ENCODE measurements at places on chromosomes 6 and 20. TPM values are rescaled to one million over a fixed set of nuclear protein-coding genes. Genes with fewer than 3 reads are reported as not detected.

DNA sequence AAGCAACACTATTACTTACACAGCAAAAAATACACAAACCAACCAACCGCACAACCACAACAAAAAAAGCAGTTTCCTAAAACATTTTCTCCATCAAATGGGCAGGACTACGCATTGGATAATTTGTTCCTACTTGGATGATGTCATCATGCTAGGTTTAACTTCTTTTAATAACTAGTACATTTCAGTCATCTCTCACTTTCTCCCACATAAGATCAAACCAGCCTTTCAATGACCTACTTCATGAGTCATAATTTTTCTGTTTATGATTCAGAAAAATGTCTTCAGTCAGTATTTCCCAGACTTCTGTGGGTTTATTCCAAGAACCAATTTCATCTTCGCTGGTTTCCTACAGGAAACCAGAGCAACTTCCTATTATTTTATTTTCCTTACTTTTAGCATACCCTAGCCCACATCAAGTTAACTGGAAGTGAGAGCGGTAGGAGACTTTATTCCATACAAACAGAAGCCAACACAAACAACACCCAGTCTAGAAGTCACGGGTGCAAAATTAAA lies 134.2 kb downstream of the GMDS start:
- no peaks in the 10 kb centered on the region for H3K27me3 ChIP-seq
- H3K4me3 ChIP-seq = no peak overlapping the region
- H3K27ac ChIP-seq = no peak overlapping the region

- no peaks in the 10 kb centered on the region for H3K27me3 ChIP-seq
- no peak overlapping the region for H3K27ac ChIP-seq
These were observed 24.2 kb upstream of the KIF25 start for GRCh38 chr6:167973148-167973885.

- no peaks in the 10 kb centered on the region for H3K36me3 ChIP-seq
- no peaks in the 10 kb centered on the region for H3K27me3 ChIP-seq
- no peaks in the 10 kb centered on the region for H3K4me1 ChIP-seq
- H3K4me3 ChIP-seq = no peak overlapping the region
These were observed 202.6 kb upstream of the HEY2 start for GRCh38 chr6:125546841-125547251.

GRCh38 chr6:118528129-118528528 lies 20.0 kb upstream of the PLN start:
- H3K36me3 ChIP-seq = peaks cover 4% of the 10 kb centered on the region
- DNase-seq = no peak
- H3K27me3 ChIP-seq = no peaks in the 10 kb centered on the region
- H3K4me3 ChIP-seq = no peak overlapping the region
- no peak overlapping the region for H3K27ac ChIP-seq

DNA sequence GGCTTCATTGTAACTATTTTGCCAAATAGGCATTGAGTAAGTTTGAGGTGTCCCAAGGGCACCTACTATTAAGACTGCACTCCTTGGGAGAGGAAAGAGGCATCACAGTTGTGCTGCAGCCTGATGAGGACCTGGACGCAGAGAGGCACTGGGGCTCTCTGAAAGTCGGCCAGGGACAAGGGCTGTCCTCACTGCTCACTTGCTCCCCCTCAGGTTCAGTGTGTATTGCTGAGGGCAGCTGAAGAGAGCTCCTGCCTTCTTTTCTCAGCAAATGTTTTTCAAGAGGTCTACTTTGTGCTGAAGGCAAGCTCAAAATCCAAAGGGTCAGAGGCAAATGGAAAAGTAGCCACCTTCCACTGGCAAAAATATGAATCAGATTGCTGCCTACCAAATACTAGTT lies 331.8 kb downstream of the RIMS1 start:
- no peak overlapping the region for H3K27ac ChIP-seq
- no peaks in the 10 kb centered on the region for H3K4me1 ChIP-seq
- no peak overlapping the region for H3K4me3 ChIP-seq
- H3K36me3 ChIP-seq = no peaks in the 10 kb centered on the region
- H3K27me3 ChIP-seq = no peaks in the 10 kb centered on the region

GRCh38 chr20:58982406-58983114 lies 1.5 kb downstream of the NELFCD start:
- no peak for DNase-seq
- peak overlapping the region; percentile 56 for H3K27ac ChIP-seq
- no peak overlapping the region for H3K4me3 ChIP-seq
- peaks cover 33% of the 10 kb centered on the region for H3K4me1 ChIP-seq
- H3K36me3 ChIP-seq = peaks cover 15% of the 10 kb centered on the region

DNA sequence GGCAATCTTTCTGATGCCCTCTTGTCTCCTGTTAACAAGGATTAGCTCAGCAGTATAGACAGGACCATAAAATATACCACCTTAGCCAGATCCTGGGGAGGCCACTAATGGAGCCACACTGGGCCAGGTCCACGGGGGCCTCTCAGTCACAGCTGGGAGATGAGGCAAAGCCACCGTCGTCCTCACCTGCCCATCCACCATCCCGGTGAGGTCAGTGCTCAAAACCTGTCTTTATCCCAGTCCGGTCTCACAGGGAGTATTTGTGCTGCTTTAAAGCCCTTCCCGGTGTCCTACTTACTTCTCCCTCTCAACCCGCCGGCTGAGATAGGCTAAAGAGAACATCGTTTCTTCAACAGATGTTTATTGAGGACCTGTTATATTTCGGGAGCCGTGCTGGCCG lies 104.3 kb downstream of the EDN3 start:
- H3K27me3 ChIP-seq = peaks cover 24% of the 10 kb centered on the region
- peaks cover 11% of the 10 kb centered on the region for H3K4me1 ChIP-seq
- H3K4me3 ChIP-seq = no peak overlapping the region
- H3K27ac ChIP-seq = no peak overlapping the region

- H3K27me3 ChIP-seq = no peaks in the 10 kb centered on the region
- H3K4me1 ChIP-seq = no peaks in the 10 kb centered on the region
- no peak for DNase-seq
- no peak overlapping the region for H3K27ac ChIP-seq
- no peak overlapping the region for H3K4me3 ChIP-seq
- H3K36me3 ChIP-seq = no peaks in the 10 kb centered on the region
These were observed 38.7 kb downstream of the GSS start for GRCh38 chr20:34916774-34917354.

GRCh38 chr20:3563548-3564177 lies 92.8 kb downstream of the ATRN start:
- peak; percentile 55 for DNase-seq
- no peak overlapping the region for H3K4me3 ChIP-seq

GRCh38 chr20:56400001-56400640 lies 7.7 kb downstream of the CSTF1 start:
- no peak overlapping the region for H3K27ac ChIP-seq
- H3K36me3 ChIP-seq = peaks cover 73% of the 10 kb centered on the region
- peak; percentile 90 for DNase-seq
- no peaks in the 10 kb centered on the region for H3K27me3 ChIP-seq

DNA sequence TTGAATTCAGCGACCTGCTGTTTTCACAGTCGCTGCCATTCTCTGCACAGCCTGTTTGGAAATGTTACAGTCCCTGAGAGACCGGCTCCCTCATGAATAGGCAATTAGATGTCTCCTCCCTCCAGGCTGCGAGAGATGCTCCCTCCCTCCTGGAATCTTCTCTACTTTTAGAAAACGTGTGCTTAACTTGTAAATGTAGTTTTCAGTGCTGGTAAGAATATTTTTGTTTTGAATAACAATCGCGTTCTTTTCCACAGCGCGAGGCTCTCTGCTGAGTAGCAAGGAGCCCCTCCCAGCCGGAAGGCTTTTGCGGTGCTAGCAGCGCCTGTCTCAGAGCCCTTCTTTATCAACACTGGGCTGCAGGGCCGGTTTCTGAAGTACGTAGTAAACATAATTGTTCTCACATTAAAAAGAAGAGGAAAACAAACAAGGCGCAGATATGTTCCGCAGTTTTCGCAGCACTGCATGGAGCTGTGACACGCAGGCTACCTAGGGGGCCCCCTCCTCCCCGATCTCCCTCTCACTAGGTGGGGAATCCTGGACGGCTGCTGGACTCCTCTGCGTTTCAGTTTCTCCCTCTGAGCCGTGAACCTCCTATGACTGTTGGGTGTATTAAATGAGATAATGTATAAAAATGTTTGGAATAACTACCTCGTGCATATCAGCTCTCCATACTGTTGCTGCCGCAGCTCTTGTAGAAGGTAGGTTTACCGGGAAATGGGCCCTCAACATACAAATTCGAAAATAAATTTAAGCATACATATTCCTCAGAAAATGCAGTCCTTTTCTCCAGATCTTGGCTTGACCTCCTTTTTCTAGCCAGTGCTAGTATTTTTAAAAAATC lies 79.0 kb upstream of the SPACA1 start:
- peaks cover 12% of the 10 kb centered on the region for H3K27me3 ChIP-seq
- no peak overlapping the region for H3K4me3 ChIP-seq
- no peak overlapping the region for H3K27ac ChIP-seq
- H3K36me3 ChIP-seq = no peaks in the 10 kb centered on the region
- DNase-seq = peak; percentile 29

DNA sequence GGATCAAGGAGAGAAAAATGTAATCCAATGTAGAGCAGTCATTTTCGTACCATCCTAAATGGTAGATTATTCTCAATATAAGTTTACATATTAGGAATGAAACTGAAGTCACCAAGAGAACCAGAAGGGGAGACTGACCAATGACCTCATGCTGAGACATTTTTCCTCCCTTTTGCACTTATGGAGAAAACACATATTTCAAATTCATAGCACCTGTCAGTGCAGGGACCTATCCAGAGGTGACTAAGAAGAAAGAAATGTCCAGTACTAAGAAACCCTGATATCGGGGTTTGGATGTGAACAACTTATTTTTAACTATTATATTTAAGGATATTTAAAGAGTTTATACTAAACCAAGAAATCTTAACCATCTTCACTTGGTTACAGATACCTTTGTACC lies 16.6 kb upstream of the LYRM2 start:
- DNase-seq = no peak
- peaks cover 78% of the 10 kb centered on the region for H3K36me3 ChIP-seq
- H3K27me3 ChIP-seq = no peaks in the 10 kb centered on the region
- H3K27ac ChIP-seq = no peak overlapping the region
- H3K4me3 ChIP-seq = no peak overlapping the region

Gene CCN2
- total RNA-seq = not detected

Gene SLC44A4
- total RNA-seq = not detected

Gene ADGB
- not detected for total RNA-seq

Gene PSMG4
- total RNA-seq = 15.3 TPM
